Omental fat pad (tissue), 4 donors: ENCODE measurements at places on chromosomes 3 and 15. TPM values are rescaled to one million over a fixed set of nuclear protein-coding genes. Genes with fewer than 3 reads are reported as not detected.

Gene MOBP
- total RNA-seq: not detected

Gene SQOR
- 80.9 TPM for total RNA-seq

Gene PPM1M
- 26.9 TPM for total RNA-seq

GRCh38 chr3:144433006-144433405 is 461.4 kb downstream of the DIPK2A start:
- DNase-seq: no peak

Gene TEX55
- total RNA-seq: not detected

- DNase-seq: no peak
These were observed 345.1 kb downstream of the IL5RA start for GRCh38 chr3:2765002-2765579.

- DNase-seq: no peak
These were observed 26.9 kb downstream of the PIERCE2 start for GRCh38 chr15:55434989-55435825.

- DNase-seq: no peak
These were observed 15.0 kb downstream of the BHLHE40 start for GRCh38 chr3:4994144-4994730.

Gene ISG20
- total RNA-seq: 41.0 TPM

DNA sequence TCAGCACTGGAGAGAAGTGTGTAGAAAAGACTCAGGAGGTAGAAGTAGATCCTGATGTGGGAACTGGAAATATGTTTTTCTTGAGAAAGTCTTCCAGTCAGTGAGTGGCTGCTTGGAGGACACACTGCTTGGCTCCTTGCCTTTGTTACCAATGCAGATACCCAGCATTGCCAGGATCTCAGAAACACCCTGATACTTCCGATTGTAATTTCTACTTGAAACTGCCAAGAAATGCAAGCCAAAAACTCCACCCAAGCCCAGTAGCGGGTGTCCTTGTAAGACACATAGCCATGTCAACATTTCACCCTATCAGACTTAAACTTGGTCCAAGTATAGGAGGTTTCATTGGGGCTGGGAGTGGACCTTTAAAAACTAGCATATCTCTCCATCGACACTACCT is 141.8 kb downstream of the ALDH1A2 start:
- DNase-seq: no peak
